Central memory CD8-positive, alpha-beta T cell (primary cell): ENCODE measurements at places on chromosomes 1 and 21.

- H3K27me3 ChIP-seq: no peaks in the 10 kb centered on the region
- DNase-seq: no peak
- H3K36me3 ChIP-seq: peaks cover 3% of the 10 kb centered on the region
- H3K27ac ChIP-seq: no peak overlapping the region
These were observed 29.1 kb downstream of the SMYD2 start for GRCh38 chr1:214310010-214310409.

DNA sequence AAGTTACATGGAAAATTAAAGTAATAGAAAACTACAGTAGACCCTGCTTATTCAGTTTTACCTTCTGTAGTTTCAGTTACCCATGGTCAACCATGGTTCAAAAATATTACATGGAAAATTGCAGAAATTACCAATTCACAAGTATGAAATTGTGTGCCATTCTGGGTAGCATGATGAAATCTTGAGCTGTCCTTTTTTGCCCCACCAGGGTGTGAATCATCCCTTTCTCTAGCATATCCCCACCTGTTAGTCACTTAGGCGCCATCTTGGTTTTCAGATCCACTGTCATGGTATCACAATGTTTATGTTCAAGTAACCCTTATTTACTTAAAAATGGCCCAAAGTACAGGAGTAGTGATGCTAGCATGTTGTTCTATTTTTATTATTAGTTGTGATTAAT, 3.5 kb upstream of the LRIF1 start:
- no peak for DNase-seq
- H3K4me1 ChIP-seq: peaks cover 20% of the 10 kb centered on the region
- no peak overlapping the region for H3K4me3 ChIP-seq
- peaks cover 20% of the 10 kb centered on the region for H3K36me3 ChIP-seq
- no peak overlapping the region for H3K27ac ChIP-seq

GRCh38 chr1:4022715-4023114, 122.6 kb upstream of the C1orf174 start:
- DNase-seq: no peak
- no peak overlapping the region for H3K27ac ChIP-seq
- no peak overlapping the region for H3K4me3 ChIP-seq
- H3K27me3 ChIP-seq: peaks cover 39% of the 10 kb centered on the region
- H3K36me3 ChIP-seq: no peaks in the 10 kb centered on the region

- no peaks in the 10 kb centered on the region for H3K4me1 ChIP-seq
- no peaks in the 10 kb centered on the region for H3K27me3 ChIP-seq
- no peak overlapping the region for H3K4me3 ChIP-seq
- H3K27ac ChIP-seq: no peak overlapping the region
- H3K36me3 ChIP-seq: no peaks in the 10 kb centered on the region
These were observed 41.7 kb downstream of the PTGFRN start for GRCh38 chr1:116951200-116951935.

DNA sequence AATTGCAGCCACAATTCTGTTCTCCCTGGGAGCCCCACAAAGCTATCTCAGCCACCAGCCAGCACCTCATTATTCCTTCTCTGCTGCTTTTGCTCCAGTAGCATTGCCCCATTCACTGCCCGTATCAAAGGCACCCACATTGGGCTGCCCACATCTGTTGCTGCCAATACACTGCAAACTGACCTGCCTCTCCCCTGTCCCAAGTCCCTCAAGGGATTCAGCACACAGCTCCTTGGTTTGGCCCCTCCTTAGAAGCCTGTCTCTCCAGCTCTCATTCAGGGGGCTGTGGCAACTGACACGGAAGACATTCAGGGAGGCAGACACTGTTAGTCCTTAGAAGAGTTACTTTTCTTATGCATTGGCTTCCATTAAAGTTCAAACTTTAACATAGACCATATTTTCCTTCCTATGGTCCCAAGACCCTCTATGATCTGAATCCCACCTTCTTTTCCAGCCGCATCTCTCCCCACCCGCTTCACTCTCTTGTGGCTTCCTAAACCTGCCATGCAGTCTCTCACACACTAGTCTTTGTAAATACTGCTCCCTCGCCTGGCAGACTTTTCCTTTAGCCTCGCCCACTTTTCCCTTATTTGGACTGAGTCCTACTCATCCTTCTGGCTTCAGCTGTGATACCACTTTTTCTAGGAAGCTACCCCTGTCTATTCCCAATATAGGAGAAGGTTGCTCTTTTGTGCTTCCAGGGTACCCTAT, 19.3 kb upstream of the KLHDC8A start:
- peaks cover 85% of the 10 kb centered on the region for H3K27me3 ChIP-seq
- H3K36me3 ChIP-seq: peaks cover 2% of the 10 kb centered on the region
- no peak overlapping the region for H3K4me3 ChIP-seq
- no peak for DNase-seq

GRCh38 chr1:247948558-247948957, at the start of gene OR2L8:
OR2L8 (plus strand) TSS chr1:247948858; CDS start chr1:247948858, 0 bp downstream.
- H3K4me1 ChIP-seq: no peaks in the 10 kb centered on the region
- H3K36me3 ChIP-seq: no peaks in the 10 kb centered on the region
- no peak within 1 kb of the TSS for H3K27ac ChIP-seq
- H3K4me3 ChIP-seq: no peak within 1 kb of the TSS
- DNase-seq: no peak
- H3K27me3 ChIP-seq: no peaks in the 10 kb centered on the region

- no peak overlapping the region for H3K4me3 ChIP-seq
- H3K27me3 ChIP-seq: peaks cover 23% of the 10 kb centered on the region
- peaks cover 2% of the 10 kb centered on the region for H3K36me3 ChIP-seq
- peak; percentile 59 for DNase-seq
- H3K27ac ChIP-seq: no peak overlapping the region
These were observed 26.5 kb downstream of the DMRTB1 start for GRCh38 chr1:53485478-53486394.

- peaks cover 50% of the 10 kb centered on the region for H3K4me1 ChIP-seq
- H3K27ac ChIP-seq: peak overlapping the region; percentile 32
- no peaks in the 10 kb centered on the region for H3K27me3 ChIP-seq
- H3K4me3 ChIP-seq: peak overlapping the region; percentile 4
- no peak for DNase-seq
These were observed 3.4 kb downstream of the USP33 start for GRCh38 chr1:77756052-77756754.
